ENCODE measurements at places on chromosomes 16 and 17.

DNA sequence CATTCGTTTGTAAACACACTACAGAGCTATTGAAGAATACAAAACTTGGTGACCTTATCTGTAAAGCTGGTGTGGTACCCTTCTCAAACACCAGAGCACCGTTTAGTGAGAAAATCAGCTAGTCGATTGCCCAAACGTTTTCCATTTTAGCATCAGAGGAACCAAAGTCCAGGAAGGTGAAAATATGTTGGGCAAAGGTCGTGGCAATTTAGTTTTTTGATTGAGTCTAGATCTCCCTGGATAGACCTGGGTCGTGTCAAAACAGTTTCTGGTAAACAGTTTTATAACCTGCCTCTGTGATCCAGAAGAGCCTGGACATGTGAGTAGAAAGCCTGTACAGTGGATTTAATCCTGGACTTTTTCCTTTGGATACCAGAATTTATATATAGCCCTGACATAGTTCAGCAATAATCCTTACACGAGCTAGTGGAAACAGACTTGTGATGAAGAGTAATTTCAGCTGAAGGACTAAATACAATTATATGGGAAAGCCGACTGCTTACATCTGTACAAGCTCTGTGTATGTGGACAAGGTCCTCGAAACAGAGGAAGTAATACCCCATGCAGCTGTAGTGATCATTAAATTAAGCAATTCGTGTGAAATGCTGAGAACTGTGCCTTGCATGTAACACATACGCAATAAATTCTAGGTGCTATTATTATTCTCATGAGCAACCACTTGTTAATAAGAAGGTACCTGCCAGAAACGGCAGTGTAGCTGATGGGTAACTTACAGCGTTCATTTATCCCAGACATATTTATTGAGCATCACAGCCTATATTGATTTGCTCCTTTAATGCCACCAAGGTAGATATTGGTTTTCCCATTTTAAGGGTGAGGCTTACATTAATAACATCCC, 72.5 kb downstream of the MAP2K6 start:
- H3K4me1 ChIP-seq = peaks cover 3% of the 10 kb centered on the region
- no peak overlapping the region for H3K27ac ChIP-seq
- no peaks in the 10 kb centered on the region for H3K36me3 ChIP-seq

- H3K27me3 ChIP-seq = no peaks in the 10 kb centered on the region
- H3K27ac ChIP-seq = no peak overlapping the region
- DNase-seq = no peak
- no peak overlapping the region for H3K4me3 ChIP-seq
- no peaks in the 10 kb centered on the region for H3K4me1 ChIP-seq
- H3K36me3 ChIP-seq = no peaks in the 10 kb centered on the region
Observed at GRCh38 chr17:16917671-16918394, 54.1 kb downstream of the TNFRSF13B start.

GRCh38 chr16:17211797-17212196, 259.0 kb downstream of the XYLT1 start:
- peak; percentile 91 for DNase-seq
- H3K27ac ChIP-seq = no peak overlapping the region
- no peaks in the 10 kb centered on the region for H3K36me3 ChIP-seq
- H3K27me3 ChIP-seq = no peaks in the 10 kb centered on the region

GRCh38 chr17:79671085-79671694, 59.6 kb upstream of the ENPP7 start:
- H3K36me3 ChIP-seq = no peaks in the 10 kb centered on the region
- no peaks in the 10 kb centered on the region for H3K27me3 ChIP-seq
- H3K4me1 ChIP-seq = no peaks in the 10 kb centered on the region
- no peak for DNase-seq
- H3K4me3 ChIP-seq = no peak overlapping the region
- H3K27ac ChIP-seq = no peak overlapping the region

DNA sequence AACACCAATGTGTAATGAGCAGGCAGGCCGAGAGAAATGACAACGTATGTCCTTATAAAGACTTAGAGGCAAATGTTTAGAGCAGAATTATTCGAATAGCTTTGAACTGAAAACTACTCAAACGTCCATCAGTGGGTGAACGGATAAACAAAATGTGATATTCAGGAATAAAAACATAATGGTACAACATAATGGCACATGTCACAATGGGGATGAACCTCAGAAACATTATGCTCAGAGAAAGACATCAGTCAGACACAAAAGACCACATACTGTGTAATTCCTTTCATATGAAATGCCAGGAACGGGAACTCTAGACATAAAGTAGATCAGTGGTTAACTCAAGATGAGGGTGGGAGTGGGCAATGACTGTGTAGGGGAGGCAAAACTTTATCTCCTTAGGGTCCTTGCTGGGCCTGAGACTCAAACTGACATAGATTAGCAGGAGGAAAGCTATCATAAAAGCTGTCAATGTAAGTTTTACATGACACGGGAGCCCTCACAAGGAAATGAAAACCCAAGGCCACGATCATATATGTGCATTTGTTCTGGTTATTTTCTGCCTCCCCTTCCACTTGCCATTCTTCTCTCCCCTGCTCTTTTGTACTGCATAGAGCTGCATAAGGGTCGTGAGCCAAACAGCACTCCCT, 14.8 kb upstream of the ARL4D start:
- H3K4me1 ChIP-seq = no peaks in the 10 kb centered on the region
- no peaks in the 10 kb centered on the region for H3K27me3 ChIP-seq

- H3K27ac ChIP-seq = no peak overlapping the region
- H3K36me3 ChIP-seq = no peaks in the 10 kb centered on the region
- no peak for DNase-seq
- peaks cover 9% of the 10 kb centered on the region for H3K4me1 ChIP-seq
Observed at GRCh38 chr17:44367231-44367979, 3.8 kb upstream of the FAM171A2 start.

DNA sequence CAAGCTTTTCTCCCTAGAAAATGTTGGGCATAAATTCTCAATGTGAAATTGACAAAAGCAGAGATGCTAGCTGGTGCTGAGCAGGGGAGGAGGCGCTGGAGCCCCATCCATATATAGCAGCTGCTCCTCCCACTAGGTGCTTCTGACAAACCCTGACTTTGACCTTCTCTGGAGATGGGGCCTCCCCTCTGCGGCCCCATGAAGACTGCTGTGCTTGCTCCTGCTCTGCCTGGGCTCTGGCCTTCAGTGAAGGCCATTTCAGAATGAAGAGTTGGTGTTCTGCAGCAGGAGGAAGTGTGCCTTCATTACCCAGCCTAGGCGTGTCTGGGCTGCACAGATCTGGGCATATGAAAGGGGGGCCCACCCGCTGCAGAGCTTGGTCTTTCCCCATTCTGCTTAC, 29.7 kb downstream of the ASIC2 start:
- H3K4me3 ChIP-seq = no peak overlapping the region
- H3K27me3 ChIP-seq = no peaks in the 10 kb centered on the region
- no peaks in the 10 kb centered on the region for H3K36me3 ChIP-seq
- peaks cover 13% of the 10 kb centered on the region for H3K4me1 ChIP-seq
- H3K27ac ChIP-seq = no peak overlapping the region

GRCh38 chr17:32870969-32871368, 6.0 kb downstream of the MYO1D start:
- no peak for DNase-seq
- no peak overlapping the region for H3K4me3 ChIP-seq
- peaks cover 6% of the 10 kb centered on the region for H3K4me1 ChIP-seq
- H3K27ac ChIP-seq = no peak overlapping the region

DNA sequence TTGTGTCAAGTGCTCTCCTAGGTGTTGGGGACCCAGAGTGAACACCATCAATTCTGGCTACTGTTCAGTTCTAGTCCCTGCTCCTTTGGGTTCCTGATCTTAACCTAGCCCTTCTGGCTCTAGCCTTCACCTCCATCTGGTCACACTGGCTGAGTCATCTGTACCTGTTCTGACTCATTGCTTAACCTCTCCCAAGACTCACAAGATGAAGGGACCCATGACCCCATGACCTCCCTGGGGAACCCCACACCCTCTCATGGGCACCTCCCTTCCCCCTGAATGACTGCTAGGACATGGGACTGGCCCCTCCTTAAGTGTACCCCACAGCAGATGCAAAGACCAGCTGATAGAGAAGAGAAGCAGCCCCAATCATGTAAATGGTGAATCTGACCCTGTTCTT, 345.8 kb upstream of the CDH5 start:
- no peak overlapping the region for H3K27ac ChIP-seq
- H3K27me3 ChIP-seq = no peaks in the 10 kb centered on the region
- H3K36me3 ChIP-seq = no peaks in the 10 kb centered on the region

GRCh38 chr17:7885367-7886226, 3.0 kb upstream of the CHD3 start:
- H3K27ac ChIP-seq = no peak overlapping the region
- H3K36me3 ChIP-seq = 0 out of 2 replicates have a peak, but pooled peaks cover 3% of the 10 kb centered on the region
- peak overlapping the region; percentile 65 for H3K4me3 ChIP-seq
- peaks cover 46% of the 10 kb centered on the region for H3K4me1 ChIP-seq
- H3K27me3 ChIP-seq = peaks cover 72% of the 10 kb centered on the region

GRCh38 chr16:3047387-3047720, 993 bp downstream of the MMP25 start:
- H3K27me3 ChIP-seq = peaks cover 39% of the 10 kb centered on the region
- peak overlapping the region; percentile 94 for H3K4me3 ChIP-seq
- H3K4me1 ChIP-seq = peaks cover 17% of the 10 kb centered on the region
- no peaks in the 10 kb centered on the region for H3K36me3 ChIP-seq

GRCh38 chr16:23434380-23434779, 18.6 kb downstream of the COG7 start:
- no peaks in the 10 kb centered on the region for H3K4me1 ChIP-seq
- no peaks in the 10 kb centered on the region for H3K27me3 ChIP-seq
- no peak overlapping the region for H3K27ac ChIP-seq
- H3K36me3 ChIP-seq = peaks cover 13% of the 10 kb centered on the region

GRCh38 chr16:72815348-72816318, 232.3 kb downstream of the ZFHX3 start:
- no peak overlapping the region for H3K27ac ChIP-seq
- no peak overlapping the region for H3K4me3 ChIP-seq
- no peaks in the 10 kb centered on the region for H3K36me3 ChIP-seq
- H3K4me1 ChIP-seq = no peaks in the 10 kb centered on the region

DNA sequence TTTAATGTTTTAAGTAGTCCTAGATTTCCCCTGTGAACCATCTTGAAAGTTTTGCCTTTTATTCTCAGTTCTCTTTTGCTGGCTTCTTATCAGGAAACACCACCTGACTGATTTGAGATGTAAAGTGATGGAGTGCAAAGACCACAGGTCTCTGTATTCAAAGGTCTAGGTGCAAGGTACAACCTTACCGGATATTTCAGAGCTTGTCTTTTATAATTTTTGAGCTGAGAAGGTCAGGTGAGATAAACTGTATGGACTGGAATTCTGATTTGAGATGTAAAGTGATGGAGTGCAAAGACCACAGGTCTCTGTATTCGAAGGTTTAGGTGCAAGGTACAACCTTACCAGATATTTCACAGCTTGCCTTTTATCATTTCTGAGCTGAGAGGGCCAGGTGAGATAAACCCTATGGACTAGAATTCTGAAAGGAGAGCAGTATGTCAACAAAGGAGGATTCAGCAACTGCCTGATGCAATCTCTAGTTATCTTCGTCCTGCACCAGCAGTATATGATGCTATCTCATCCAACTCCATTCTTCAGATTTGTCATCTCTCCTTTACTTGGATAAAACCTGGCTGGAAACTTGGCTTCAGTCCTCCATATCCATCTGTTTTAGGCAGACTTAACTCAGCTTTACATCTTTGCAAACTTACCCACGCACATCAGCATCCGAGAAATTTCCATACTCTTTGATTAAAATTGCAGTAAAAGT, 64.3 kb downstream of the CENPV start:
- no peak overlapping the region for H3K27ac ChIP-seq
- H3K36me3 ChIP-seq = no peaks in the 10 kb centered on the region
- peaks cover 11% of the 10 kb centered on the region for H3K4me1 ChIP-seq
- no peak for DNase-seq
- H3K4me3 ChIP-seq = no peak overlapping the region
- H3K27me3 ChIP-seq = peaks cover 20% of the 10 kb centered on the region

DNA sequence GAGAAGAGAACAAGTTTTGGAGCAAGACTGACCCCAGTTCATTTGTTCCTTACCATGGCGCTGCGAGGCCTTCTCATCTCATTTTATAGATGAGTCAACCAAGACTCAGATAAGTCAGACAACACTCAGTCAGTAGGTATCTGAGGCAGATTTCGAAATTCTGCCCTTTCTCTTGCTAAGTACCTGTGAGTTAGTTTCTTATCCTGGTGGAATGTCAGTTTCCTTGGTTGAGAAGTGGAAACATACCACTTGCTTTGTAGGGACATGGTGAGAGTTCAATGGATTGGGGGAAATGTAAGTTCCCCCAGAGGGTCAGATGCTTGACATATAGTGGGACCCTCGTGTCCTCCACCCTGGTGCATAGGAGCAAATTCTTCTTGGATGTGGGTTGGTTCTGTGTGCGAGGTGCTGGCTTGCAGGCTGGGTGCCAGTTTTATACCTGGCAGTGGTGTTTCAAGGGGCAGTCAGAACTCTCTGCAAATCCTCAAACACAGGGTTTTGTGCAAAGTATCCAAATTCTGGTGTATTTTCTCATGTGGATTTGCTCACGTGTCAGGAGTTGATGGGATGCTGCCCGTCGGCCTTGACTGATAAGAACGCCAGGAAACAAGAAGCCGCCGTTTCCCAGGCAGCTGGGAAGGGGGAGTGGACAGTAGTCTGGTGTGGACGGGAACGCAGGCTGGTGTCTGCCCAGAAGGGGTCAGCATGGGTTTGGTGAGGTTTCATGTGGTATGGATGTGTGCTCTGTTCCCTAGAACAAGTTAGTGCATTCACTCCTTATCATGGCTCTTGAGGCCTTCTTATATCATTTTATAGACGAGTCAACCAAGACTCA, 61.1 kb upstream of the CIBAR2 start:
- 0 out of 2 replicates have a peak overlapping the region, but pooled peaks have one; percentile 19 for H3K4me3 ChIP-seq
- no peaks in the 10 kb centered on the region for H3K36me3 ChIP-seq
- DNase-seq = no peak

- no peaks in the 10 kb centered on the region for H3K27me3 ChIP-seq
- H3K4me1 ChIP-seq = 0 out of 2 replicates have a peak, but pooled peaks cover 4% of the 10 kb centered on the region
- H3K36me3 ChIP-seq = no peaks in the 10 kb centered on the region
Observed at GRCh38 chr16:11994143-11995119, 17.9 kb downstream of the SNX29 start.

DNA sequence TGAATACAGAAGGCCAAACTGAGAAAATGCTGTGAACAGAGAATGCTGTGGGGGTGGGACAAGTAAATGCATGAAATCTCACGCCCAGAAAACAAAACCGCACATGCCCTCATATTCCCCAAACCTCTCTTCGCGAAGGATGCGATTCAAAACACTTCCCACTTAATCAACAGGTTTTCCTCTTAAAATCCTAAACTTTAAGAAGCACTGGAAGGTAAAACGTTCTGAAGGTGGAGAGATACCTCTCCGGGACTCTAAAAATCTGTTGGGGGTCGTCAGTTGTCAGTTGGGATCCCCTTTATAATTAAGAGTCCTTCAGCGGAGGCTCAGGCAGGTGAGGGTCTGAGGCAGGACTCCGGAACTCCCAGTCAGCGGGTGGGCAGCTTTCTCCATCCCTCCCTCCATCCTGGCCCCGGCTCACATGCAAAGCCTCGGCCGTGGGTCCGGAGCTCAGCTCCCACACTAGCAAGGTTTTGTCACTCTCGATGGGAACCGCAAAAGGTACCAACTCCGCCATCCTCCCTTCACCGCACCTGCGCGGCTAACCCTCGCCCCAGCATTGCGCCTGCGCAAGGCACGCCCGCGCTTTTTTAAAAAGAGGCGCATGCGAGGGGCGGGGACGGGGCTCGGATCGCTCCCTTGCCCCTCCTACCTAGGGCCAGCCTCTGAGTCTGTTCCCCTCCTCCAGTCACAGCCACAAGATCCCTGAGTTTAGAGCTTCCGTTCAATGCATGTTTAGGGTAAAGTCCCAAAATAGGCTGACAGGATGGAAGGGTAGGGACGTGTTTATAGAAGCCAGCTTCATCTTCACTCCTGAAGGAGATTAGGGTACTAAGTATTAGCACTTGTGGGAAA, at the start of gene RDM1:
RDM1 (minus strand) TSS at position 563 of the 855 bp plus-strand sequence; CDS start at position 517, 46 bp downstream.
- no peak within 1 kb of the TSS for H3K27ac ChIP-seq
- peak within 1 kb of the TSS; percentile 61 for H3K4me3 ChIP-seq
- H3K27me3 ChIP-seq = peaks cover 4% of the 10 kb centered on the region
- peak; percentile 96 for DNase-seq
- H3K36me3 ChIP-seq = no peaks in the 10 kb centered on the region
- peaks cover 12% of the 10 kb centered on the region for H3K4me1 ChIP-seq
